ENCODE measurements at places on chromosomes 1 and 21. TPM values are rescaled to one million over a fixed set of nuclear protein-coding genes. Genes with fewer than 3 reads are reported as not detected.

SPRR2E gene
- not detected for total RNA-seq

DENND2D gene
- 1.1 TPM for total RNA-seq

ACTN2 gene
- total RNA-seq = not detected

RSPO1 gene
- total RNA-seq = 0.09 TPM

IGSF9 gene
- total RNA-seq = 0.26 TPM

CRYBG2 gene
- total RNA-seq = 1.6 TPM

ARMH1 gene
- total RNA-seq = 0.55 TPM

NBPF19 gene
- 4.8 TPM for total RNA-seq

OR10Z1 gene
- not detected for total RNA-seq

FTCD gene
- total RNA-seq = 0.05 TPM

UBIAD1 gene
- 17.4 TPM for total RNA-seq

RGS13 gene
- not detected for total RNA-seq

LIN28A gene
- total RNA-seq = not detected

RUNX3 gene
- 6.5 TPM for total RNA-seq

ATP6V1G3 gene
- not detected for total RNA-seq

SHISA4 gene
- 17.3 TPM for total RNA-seq

ARTN gene
- total RNA-seq = not detected

AKR7A3 gene
- 0.16 TPM for total RNA-seq

ASCL5 gene
- total RNA-seq = 0.08 TPM

FAM43B gene
- 5.3 TPM for total RNA-seq

CNR2 gene
- total RNA-seq = not detected

NOS1AP gene
- total RNA-seq = 0.43 TPM

S100A11 gene
- total RNA-seq = 1,668 TPM

KRTAP19-1 gene
- not detected for total RNA-seq

CAPN9 gene
- total RNA-seq = not detected

PADI2 gene
- total RNA-seq = 1.3 TPM

SPTA1 gene
- total RNA-seq = not detected

C1orf94 gene
- total RNA-seq = not detected

BLZF1 gene
- total RNA-seq = 24.6 TPM

Measured in A549 treated with CpdA at 1 μM for 4 hours (cell line).